Fibroblast of lung (primary cell): ENCODE measurements at places on chromosomes 12 and 14. TPM values are rescaled to one million over a fixed set of nuclear protein-coding genes. Genes with fewer than 3 reads are reported as not detected.
A peak's percentile ranks its signal among the peaks of the same experiment; 100 is the strongest.

- peaks cover 4% of the 10 kb centered on the region for H3K27me3 ChIP-seq
- no peak for DNase-seq
- H3K4me3 ChIP-seq = no peak overlapping the region
- H3K27ac ChIP-seq = no peak overlapping the region
- no peaks in the 10 kb centered on the region for H3K4me1 ChIP-seq
These were observed 192.2 kb upstream of the PELI2 start for GRCh38 chr14:55926007-55926406.

DNA sequence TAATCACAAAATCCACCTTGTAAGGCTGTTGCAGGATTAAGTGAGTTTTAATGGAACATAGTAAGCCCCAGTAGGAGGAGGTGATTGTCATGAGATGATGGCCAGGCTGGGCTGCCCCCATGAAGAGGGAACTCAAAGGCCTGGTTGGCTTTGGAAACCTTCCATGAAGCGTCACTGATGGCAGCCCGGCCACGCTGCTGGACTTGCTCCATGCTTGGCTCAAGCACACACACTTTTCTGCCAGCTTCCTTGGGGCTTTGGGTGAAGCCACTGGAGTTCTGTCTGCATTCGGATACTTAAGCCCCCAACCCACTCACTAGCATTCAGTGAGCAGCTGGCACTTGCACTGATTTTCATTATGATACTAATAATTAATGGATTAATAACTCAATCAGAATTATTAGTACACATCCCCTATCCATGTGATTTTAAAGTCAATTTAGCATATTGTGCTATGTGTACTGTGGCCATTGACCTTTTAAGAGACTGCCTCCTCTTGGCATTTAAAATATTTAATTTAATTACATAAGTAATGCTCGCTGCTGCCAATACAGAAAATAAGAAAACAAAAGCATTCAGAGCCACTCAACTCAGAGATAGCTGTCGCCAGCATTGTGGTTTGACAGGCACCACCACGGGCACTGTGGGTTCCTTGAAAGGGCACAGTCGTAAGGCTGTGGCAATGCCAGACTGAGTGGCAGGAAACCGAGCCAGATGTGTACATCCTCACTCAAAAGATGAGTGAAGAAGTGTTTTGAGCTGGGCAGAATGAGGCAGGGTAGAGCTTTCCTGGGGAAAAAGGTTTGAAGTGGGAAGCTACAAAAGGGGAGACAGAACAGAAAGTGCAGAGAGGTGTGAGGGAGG is 15.9 kb downstream of the KRT85 start:
- H3K27me3 ChIP-seq = peaks cover 12% of the 10 kb centered on the region
- no peaks in the 10 kb centered on the region for H3K4me1 ChIP-seq
- no peak for DNase-seq
- no peaks in the 10 kb centered on the region for H3K36me3 ChIP-seq
- H3K27ac ChIP-seq = no peak overlapping the region

DNA sequence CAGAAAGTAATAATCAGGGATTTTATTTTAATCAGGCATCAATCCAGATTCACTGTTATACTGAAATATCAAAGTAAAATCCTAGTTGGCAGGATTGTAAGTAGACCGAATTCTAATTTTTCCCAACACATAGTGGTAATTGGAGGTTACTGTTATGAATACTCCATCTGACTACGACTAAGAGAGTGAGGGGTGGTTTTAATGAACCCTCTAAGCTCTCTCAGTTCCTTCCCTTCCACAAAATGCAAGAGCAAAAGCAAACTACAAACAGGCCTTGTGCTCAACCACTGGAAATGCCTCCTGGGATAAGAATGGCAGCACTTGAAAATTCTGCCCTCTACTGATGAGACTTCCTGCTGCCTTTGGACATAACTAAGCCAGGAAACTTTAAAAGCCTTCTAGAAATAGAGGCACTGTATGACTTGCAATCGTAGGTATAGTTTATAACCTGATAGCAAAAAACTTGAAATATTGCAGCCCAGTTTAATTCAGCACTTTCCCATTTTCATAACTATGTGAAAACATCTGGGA is 184.8 kb downstream of the SLC16A7 start:
- no peaks in the 10 kb centered on the region for H3K36me3 ChIP-seq
- DNase-seq = peak; percentile 71
- no peaks in the 10 kb centered on the region for H3K27me3 ChIP-seq

DNA sequence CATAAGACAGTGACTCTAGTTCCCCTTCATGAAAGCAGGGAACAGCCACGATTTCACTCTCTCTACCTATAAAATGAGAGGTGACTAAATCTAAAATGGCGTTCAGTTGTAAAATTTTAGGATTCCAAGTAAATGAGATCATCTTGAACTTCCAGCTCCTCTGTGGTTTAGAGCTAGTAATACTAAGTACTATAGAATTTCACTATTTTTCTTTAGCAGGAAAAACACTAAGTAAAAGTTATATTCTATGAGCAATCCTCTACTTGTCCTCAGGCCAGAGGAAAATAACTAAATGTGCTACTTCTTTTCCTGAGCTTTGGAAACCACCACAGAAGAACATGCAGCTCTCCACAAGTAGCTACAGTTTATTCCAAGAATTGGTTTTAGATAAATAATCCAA is 55.6 kb downstream of the NIN start:
- peak; percentile 92 for DNase-seq
- peaks cover 21% of the 10 kb centered on the region for H3K4me1 ChIP-seq
- no peak overlapping the region for H3K4me3 ChIP-seq
- H3K27me3 ChIP-seq = no peaks in the 10 kb centered on the region

DNA sequence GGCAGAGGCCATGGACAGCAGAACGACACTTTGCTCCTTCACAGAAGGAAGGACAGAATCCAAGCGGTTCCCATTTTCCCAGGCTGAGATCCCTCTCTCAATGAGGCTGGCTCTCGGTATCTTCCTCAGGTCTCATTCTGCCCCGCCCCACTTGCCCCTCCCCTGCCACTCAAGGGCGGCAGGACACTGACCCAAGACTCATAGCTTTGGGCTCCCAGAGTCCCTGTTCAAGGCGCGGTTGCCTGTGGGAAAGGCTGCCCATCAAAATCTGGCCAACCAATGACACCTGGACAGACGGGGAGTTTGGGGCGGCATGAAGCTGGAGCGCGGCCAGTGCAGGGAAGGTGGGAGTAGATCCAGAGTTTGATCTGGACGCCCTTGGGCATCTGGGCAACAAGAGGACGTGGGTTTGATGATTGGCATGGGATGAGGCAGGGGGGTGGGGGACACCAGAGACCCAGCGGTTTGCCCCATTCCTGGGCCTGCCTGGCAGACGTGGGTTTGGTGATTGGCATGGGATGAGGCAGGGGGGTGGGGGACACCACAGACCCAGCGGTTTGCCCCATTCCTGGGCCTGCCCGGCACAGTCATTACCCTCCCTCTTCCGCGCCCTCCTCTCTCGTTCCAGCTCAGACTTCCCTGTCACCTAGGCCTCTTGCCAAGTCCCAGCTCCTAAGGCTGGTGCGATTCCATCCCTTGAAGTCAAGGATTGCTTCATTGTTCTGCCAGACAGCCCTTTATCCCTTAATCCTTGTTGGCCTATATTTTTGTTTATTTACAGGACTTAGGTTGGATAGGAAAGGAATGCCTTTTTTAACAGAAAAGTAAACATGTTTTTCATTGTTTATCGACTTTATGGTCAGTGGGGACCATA is 92.1 kb downstream of the NINJ2 start:
- peaks cover 18% of the 10 kb centered on the region for H3K4me1 ChIP-seq
- peak; percentile 77 for DNase-seq
- no peaks in the 10 kb centered on the region for H3K36me3 ChIP-seq
- peak overlapping the region; percentile 49 for H3K4me3 ChIP-seq
- H3K27me3 ChIP-seq = no peaks in the 10 kb centered on the region

DNA sequence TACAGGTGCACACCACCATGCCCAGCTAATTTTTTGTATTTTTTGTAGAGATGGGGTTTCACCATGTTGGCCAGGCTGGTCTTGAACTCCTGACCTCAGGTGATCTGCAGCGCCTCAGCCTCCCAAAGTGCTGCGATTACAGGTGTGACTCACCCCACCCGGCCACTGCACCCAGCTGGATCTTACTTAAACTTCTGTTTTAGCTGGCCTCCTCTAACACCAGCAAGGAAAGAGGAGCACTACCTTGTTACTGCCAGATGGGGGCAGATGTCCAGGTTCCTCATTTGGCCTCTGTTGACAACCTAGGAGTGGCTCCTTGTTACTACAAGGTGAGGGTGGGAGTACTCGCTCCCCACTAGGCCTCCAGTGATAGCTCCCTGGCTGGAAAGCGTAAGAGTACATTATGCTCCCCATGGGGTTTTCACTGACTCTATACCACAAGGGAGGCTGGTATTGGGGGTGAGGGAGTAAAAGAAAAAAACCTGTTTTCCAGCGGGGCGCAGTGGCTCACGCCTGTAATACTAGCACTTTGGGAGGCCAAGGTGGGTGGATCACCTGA is 13.2 kb upstream of the ARF6 start:
- no peaks in the 10 kb centered on the region for H3K27me3 ChIP-seq
- H3K27ac ChIP-seq = no peak overlapping the region

- peak overlapping the region; percentile 67 for H3K4me3 ChIP-seq
- H3K27ac ChIP-seq = peak overlapping the region; percentile 82
These were observed 934 bp upstream of the ZC2HC1C start for GRCh38 chr14:75068294-75069120.

DNA sequence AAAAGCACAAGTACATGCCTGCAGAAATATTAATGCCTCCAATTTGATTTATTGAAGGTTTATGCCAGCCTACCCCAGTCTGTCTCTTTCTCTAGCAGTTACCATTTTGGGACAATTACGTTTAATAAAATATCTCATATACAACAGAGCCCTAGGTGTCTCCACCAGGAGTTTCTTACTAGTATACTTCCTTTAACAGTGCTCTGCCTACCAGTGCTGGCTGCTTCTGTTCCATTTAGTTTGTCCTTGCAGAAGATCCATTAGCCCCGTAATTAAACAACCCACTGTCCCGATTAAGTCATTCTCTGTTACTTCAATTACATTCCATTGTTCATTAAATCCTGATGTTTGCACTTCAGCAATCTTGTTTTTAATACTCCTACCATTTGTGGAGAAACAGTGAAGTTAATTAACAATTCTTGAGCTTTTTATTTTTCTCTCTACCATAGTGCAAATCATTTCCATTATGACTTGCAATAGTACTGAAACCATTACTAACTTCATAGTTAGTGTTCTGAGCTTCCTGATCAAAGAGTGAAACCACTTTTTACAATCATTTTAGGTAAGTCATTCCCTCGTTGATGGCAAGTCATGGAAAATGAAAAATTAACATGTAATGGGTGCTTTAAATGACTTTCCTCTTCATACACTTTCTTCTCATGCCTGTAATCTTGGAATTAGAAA is 121.1 kb downstream of the PLXNC1 start:
- DNase-seq = no peak
- H3K4me1 ChIP-seq = peaks cover 24% of the 10 kb centered on the region
- no peak overlapping the region for H3K4me3 ChIP-seq
- H3K27me3 ChIP-seq = no peaks in the 10 kb centered on the region

DNA sequence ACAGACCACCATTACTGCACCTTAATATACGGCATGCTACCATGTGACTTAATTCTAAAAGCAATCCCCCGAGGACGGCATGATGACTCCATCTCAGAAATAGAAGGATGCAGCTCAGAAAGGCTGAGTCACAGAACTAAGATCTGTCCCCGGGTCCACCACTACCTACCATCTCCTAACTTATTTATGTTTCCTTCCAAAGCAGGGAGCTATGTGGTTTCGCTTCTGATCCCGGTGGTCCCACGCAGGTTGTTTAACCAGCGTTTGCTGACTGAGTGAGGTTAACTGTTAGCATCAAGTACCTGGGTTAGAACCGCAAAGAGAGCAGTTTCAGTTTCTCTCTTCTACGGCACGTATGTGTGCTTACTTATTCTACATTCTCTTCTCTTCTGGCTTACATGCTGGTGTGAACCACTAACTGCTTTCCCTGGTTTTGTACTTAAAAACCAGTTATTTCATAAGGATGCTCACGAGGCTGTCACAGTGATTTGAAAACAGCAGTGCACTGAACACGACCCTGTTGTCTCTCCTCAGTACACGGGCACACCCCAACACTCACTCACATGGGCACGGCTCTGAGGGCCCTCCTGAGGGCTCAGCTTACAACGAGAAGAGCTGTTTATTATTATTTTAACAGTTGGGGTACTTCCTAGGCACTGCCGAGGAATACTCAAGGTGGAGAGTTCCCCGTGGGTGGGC is 66.7 kb downstream of the CCDC88C start:
- no peaks in the 10 kb centered on the region for H3K36me3 ChIP-seq
- no peak overlapping the region for H3K27ac ChIP-seq
- H3K4me3 ChIP-seq = no peak overlapping the region
- no peaks in the 10 kb centered on the region for H3K27me3 ChIP-seq

- peak overlapping the region; percentile 96 for H3K27ac ChIP-seq
- DNase-seq = peak; percentile 95
- H3K4me3 ChIP-seq = no peak overlapping the region
- peaks cover 14% of the 10 kb centered on the region for H3K4me1 ChIP-seq
- H3K27me3 ChIP-seq = no peaks in the 10 kb centered on the region
- no peaks in the 10 kb centered on the region for H3K36me3 ChIP-seq
These were observed 78.7 kb downstream of the LRRC74A start for GRCh38 chr14:76904740-76905569.

DNA sequence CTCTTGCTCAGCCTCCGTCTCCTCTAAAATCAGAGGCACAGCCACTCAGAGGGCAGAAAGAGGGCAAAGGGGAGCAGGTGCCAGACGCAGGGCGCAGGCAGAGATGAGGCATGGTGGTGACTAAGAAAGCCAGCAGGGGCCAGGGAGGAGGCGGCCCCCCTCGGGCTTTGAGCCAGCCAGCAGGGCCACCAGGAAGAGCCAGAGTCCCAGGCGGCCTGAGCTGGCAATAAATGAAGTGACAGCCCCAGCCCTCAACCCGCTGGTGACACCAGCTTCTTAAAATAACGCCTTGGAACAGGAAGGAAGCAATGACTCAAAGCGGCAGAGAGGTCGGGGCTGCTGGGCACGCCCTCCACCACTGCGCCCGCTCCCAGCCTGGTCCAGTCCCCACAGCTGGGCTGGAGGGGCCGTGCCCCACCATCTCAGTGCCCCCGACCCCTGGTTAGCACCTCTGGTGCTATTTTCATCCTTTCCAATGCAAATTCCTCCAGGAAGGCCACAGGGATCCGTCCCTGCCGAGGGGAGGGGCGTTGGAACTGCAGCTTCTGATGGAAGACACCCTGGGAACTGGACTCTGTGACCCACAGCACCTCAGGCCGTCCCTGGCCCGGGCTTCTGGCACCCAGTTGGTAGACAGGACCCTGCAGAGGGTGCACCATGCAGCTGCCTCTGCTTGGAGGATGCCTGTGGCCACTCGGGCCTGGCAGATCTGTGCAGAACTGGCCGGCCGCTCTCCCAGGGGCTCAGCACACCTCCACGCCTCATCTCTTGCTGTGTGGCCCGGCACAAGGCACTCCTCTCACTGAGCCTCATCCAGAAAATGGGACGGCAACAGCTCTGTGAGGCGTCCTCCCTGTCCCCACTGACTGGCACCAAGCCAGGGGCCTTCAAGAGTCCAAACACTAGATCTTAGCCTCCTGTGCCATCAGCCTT is 113.7 kb downstream of the NCOR2 start:
- H3K27me3 ChIP-seq = no peaks in the 10 kb centered on the region
- peaks cover 5% of the 10 kb centered on the region for H3K36me3 ChIP-seq
- DNase-seq = peak; percentile 65
- H3K4me1 ChIP-seq = peaks cover 29% of the 10 kb centered on the region

- no peak overlapping the region for H3K27ac ChIP-seq
- no peaks in the 10 kb centered on the region for H3K27me3 ChIP-seq
- DNase-seq = peak; percentile 50
These were observed 2.7 kb downstream of the SDR9C7 start for GRCh38 chr12:56931474-56931978.

- H3K4me1 ChIP-seq = no peaks in the 10 kb centered on the region
- H3K27me3 ChIP-seq = no peaks in the 10 kb centered on the region
- H3K27ac ChIP-seq = no peak overlapping the region
- no peak for DNase-seq
- H3K4me3 ChIP-seq = no peak overlapping the region
These were observed 45.0 kb upstream of the REP15 start for GRCh38 chr12:27651201-27651600.

JPH4 gene
- not detected in 2 replicates for total RNA-seq

SUOX gene
- 9.2 and 11.6 TPM in 2 replicates for total RNA-seq
